ENCODE measurements at places on chromosomes 3 and 15.

GRCh38 chr3:99741588-99741987 is 76.1 kb upstream of the CMSS1 start:
- DNase-seq = no peak

DNA sequence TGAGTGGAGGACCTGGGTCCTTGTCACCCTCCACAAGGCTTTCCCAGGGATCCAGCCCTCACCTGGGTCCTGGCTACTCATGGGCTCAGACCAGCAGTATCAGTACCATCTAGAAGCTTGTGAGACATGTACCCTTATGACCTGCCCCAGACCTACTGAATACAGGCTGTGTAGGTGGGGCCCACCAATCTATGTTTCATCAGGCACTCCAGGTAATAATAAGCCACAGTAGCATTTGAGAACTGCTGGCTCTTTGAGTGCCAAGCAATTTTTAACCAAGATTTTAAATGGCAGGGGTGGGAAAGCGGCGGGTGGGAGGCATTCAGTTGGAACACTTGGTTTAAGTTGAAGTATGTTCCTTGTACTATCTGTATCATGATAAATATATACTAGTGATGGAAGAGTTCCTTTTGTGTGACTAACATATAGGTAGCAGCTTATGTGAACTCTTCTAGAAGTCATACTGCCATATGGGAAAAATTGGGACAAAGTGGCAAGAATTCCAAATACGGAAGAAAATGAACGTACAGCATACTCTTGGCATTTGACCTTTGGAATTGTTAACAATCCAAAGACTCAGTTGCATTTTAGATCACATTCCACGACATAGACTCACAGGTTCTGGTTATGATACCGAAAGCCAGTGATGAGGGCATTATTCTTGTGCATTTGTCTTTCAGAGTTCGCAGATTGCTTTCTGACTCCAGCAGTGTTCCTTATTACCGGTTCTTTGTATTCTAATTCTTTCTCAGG is 190.4 kb downstream of the GHSR start:
- peak; percentile 32 for DNase-seq

DNA sequence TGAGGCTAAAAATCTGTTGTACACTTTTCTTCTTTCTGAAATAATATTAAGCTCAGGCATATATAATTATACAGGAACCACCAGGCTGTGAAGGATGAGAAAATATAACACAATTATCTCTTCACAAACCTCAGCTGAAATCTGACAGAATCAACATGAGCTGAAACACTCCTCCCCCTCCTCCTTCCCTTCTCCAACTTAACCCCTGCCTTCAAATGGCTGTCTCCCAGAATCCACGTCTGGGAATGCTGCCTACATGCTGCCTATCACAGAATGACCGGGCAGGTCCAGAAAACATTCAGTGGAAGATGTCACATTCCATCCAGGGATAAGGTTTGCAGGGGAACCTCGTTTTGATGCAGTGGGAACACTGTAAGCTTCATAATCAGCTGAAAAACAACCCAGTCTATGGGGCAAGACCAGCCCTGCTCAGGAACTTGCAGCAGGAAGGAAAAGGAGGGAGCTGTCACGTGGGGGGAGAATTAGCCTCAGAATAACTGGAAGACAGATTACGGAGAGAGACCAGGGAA is 44.0 kb upstream of the SEMA6D start:
- no peak for DNase-seq

DNA sequence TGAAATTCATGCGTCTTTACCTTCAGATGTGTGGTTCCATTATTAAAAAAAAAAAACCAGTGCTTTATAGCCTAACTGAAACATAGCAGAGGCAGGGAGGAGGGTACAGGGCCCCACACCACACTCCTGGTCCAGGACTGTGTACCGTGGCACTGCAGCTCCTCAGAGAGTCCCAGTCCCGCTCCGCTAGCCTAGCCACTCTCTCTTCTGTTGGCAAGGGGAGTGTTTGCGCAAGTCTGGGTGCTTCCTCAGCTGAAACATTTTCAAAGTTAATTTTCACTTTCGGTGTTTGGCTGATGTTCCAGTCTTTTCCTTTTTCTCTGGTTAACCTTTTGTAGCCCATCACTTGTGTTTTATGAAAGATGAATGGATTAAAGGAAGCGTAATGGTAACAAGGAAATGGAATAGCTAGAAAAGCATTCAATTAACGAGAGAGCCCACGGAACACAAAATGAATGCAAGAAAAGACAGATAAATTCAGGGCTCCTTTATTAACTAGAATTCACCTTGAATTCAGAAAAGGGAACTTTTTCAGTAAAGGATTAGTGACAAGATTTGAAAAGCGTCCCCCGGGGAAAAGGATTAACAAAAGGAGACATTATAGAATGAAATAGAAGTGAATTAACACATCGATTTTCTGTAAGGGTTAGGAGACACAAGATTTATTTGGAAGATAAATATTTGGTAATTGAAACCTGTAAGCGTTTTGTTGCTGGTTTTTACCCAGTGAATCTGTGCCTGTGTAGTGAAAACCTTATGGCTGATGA is 177.0 kb downstream of the CACNA2D3 start:
- no peak for DNase-seq

GRCh38 chr3:127728417-127729015 is 55.8 kb downstream of the ABTB1 start:
- DNase-seq = no peak

DNA sequence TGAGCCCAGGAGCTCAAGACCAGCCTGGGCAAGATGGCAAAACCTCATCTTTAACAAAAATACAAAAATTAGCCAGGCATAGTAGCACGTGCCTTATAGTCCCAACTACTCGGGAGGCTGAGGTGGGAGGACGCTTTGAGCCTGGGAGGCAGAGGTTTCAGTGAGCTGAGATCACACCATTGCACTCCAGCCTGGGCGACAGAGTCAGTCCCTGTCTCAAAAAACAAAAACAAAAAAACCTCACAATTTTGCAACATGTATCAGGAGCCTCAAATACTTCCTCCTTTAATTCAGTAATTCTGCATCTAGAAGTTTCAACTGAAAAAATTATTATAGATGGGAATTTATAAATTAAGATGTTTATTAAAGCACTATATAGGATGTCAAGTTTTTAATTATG is 1.1 kb downstream of the MRPL47 start:
- no peak for DNase-seq

DNA sequence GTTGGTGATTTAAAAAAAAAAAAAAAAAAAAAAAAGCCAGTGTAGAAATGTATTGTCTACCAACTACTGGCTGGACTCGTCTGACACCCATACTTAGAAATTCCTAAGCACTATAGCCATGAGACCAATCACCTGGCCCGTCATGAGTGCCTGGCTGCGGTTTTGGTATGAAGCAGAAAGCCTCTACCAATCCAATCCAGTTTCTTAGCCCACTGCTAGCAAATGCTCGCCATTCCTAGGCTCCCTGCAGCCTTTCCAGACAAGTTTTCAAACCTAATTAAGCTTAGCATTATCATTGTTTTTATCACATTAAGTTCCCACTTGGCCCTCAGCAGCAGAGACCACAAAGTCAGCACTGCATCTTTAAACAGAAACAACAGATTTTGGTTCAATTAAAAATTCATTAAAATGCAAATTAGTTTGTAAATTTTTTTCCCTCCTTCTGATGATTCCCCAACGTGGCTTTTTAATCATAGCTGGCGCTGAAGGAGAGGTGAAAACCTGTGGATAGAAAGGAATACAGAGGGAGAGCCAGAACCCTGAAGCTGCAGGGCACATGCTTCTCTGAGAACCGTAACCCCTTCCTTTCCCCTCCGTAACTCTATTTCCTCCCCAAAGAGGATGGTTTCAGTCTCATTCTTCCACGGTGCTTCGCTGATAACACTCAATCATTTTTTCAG is 32.2 kb upstream of the ST8SIA2 start:
- DNase-seq = no peak

GRCh38 chr3:108603691-108604090 is 14.2 kb downstream of the DZIP3 start:
- DNase-seq = no peak

- no peak for DNase-seq
Measured at GRCh38 chr15:24832282-24832681, 122.5 kb upstream of the SNRPN start.

- no peak for DNase-seq
Measured at GRCh38 chr3:13305623-13306022, 114.5 kb downstream of the NUP210 start.

- DNase-seq = no peak
Measured at GRCh38 chr3:21446027-21446426, 305.0 kb downstream of the ZNF385D start.

GRCh38 chr3:190701096-190701532 is 161.4 kb downstream of the GMNC start:
- DNase-seq = peak; percentile 60

DNA sequence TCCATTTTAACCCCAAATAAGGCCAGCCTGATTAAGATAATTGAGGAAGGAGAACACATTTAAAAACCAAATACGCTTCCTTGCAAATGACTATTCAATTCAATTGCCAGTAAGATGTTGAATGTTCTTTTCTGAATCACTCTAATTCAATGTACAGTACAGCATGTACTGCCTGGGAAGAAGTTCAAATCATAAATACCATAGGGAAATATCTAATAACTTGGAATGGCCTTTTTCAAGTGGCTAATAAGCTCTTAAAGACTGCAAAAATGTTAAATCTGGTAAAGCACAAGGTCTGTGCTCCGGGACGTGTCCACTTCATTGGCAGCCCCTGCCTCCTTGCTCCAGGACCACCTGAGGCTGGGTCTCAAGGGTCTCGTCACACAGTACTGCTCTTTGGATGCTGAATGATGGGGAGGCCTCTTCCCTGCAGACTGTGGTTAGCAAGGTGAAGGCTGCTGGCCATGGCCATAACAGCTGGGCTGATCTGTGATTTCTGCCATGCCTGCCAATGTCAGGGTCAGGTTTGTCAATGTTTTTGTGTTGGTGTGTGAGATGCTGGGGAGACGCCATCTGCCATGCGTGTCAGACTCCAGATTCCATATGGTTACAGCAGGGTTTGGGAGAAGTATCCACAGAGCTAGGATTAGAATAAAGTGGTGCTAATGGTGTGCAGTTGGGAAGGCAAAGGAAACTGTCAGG is 300.5 kb downstream of the ADAMTS17 start:
- no peak for DNase-seq

DNA sequence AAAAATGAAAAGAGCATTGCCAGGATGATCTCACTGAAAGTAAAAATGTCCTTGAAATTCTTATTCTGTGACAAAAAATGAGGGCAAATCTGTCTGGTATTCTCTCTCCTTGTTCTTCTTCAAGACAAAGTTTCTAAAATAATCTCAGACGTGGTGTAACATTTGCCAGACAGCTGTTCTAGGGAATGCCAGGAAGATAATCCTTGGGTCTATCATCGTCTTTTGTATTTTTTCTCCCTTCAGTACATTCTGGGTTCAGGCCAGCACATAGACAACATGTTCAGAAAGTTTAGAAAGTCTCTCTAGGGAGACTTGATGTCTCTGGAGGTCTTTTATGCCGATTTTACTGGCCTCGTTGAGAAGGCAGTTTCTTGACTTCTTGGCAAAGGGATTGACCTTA is 121.2 kb upstream of the HES1 start:
- DNase-seq = no peak

- DNase-seq = no peak
Measured at GRCh38 chr3:86937306-86937791, 53.6 kb downstream of the VGLL3 start.

- DNase-seq = no peak
Measured at GRCh38 chr15:45102226-45102625, 11.7 kb downstream of the DUOX2 start.

- no peak for DNase-seq
Measured at GRCh38 chr3:73143821-73144237, 82.4 kb downstream of the EBLN2 start.

GRCh38 chr15:82130248-82130647 is 84.4 kb upstream of the MEX3B start:
- DNase-seq = no peak

- peak; percentile 13 for DNase-seq
Measured at GRCh38 chr3:34859746-34860145, 779.6 kb upstream of the ARPP21 start.

- DNase-seq = no peak
Measured at GRCh38 chr3:178140531-178141304, 395.5 kb upstream of the KCNMB2 start.

DNA sequence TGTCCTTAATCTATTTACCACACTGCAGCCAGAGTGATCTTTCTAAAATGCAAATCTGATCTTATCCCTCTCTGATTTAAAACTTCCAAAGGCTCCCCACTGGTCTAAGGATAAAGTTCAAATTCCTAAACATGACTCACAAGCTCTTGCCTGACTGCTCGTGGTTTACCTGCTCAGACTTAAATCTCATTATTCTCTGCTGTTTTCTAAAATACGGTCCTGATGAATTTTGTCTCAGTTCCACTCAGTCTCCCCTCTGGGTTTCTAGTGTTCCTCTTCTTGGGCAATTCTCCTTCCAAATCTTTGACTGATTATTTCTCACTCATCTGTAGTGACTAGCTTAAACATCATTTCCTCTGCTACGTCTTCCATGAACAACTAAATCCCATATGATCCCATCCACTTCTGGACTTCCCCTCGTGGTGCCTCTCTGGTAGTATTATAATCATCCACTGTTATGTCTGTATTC is 108.3 kb downstream of the P3H2 start:
- DNase-seq = peak; percentile 90

GRCh38 chr3:147358144-147358992 is 48.0 kb downstream of the ZIC4 start:
- DNase-seq = no peak

DNA sequence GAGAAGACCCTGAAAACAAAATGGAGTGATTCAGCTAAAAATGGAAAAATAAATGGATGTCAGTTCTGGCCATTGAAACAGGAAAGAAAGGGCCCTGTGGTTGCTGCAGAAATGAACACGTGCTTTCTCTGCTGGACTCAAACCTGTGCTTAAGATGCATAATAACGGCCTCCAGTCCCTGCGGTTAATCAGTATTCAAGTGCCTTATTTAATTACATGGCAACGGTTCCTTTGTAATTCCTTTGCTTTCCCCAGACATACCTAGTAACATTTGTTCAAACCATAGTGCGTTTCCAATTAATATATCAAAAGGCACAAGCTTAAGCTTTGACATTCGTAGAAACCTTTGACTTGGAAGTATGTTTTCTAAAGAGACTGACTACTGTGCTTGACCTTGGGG is 428.3 kb downstream of the GABRG3 start:
- no peak for DNase-seq

- no peak for DNase-seq
Measured at GRCh38 chr3:37510755-37511154, 336.4 kb upstream of the LRRFIP2 start.

- DNase-seq = no peak
Measured at GRCh38 chr3:154862265-154862664, 217.9 kb upstream of the MME start.

GRCh38 chr3:147400111-147400510 is 6.2 kb downstream of the ZIC4 start:
- DNase-seq = no peak

DNA sequence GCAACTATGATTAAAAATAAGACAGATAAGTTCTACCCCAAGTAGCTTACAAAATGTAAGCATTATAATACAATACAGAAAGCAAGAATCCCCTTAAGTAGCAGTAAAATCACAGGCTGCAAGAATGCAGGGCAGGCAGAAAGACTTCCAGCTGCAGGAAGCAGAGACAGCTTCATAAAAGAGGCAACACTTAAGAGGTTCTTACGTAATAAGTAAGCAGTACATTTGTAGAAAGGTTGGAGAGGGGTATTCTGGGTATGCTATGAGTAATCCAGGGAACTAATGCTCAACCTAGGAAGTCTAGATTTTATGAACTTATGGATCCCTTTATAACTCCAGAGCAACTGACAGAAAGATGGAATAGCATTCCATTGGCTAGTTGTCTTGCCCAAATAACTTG is 151.6 kb downstream of the IL5RA start:
- no peak for DNase-seq

All from RCC 7860 (cell line).